ENCODE measurements at places on chromosomes 1 and 21.

DNA sequence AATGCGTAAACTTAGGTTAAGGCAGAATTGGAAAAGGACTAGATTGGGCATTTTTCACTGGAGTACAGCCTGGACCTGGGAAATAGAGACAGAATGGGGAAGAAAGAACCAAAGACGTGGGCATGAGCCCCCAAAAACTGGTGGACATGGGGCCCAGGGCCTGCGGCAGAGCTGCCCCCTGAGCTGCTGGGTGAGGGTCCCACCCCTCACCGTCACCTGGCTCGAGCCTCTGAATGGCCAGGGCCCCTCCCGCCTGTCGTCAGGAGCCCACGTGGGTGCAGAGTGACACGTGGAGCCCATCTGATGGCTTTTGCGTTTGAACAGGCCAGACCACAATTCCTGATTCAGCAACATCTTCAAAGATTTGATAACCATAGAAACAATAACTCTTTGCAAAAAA is 360.9 kb upstream of the VAMP3 start:
- no peak for DNase-seq

- DNase-seq: no peak
Measured at GRCh38 chr1:158185770-158186169, 5.1 kb downstream of the CD1D start.

GRCh38 chr1:167533851-167534300 is 15.5 kb upstream of the CD247 start:
- DNase-seq: no peak

GRCh38 chr21:38377165-38378088 is 120.6 kb downstream of the KCNJ15 start:
- no peak for DNase-seq

- no peak for DNase-seq
Measured at GRCh38 chr1:169098380-169098779, 8.1 kb upstream of the ATP1B1 start.

GRCh38 chr1:67058761-67059160 is 4.8 kb upstream of the SLC35D1 start:
- no peak for DNase-seq

DNA sequence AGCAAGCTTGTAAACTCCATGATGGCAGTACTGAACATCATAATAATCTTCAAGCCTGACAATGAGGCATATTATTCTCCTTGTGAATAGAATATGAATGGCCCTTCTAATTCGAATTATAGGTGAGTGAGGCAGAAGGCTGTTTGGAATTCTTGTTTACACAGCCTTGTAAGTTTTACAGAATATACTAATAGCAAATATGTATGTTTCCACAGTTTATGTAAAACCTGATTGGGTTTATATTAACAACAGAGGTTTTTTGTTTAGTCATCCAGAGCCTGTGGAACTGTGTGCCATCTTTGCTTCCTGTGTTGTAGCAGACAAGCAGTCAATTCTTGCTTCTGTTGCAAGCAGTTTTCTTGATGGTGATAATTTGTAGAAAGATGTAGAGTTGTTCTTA is 8.0 kb downstream of the OSBPL9 start:
- no peak for DNase-seq

- DNase-seq: no peak
Measured at GRCh38 chr1:63189677-63190076, 132.7 kb upstream of the FOXD3 start.

GRCh38 chr1:67939186-67939743 is 106.0 kb upstream of the GNG12 start:
- DNase-seq: no peak

- DNase-seq: no peak
Measured at GRCh38 chr21:45236481-45236880, 51.2 kb downstream of the POFUT2 start.

DNA sequence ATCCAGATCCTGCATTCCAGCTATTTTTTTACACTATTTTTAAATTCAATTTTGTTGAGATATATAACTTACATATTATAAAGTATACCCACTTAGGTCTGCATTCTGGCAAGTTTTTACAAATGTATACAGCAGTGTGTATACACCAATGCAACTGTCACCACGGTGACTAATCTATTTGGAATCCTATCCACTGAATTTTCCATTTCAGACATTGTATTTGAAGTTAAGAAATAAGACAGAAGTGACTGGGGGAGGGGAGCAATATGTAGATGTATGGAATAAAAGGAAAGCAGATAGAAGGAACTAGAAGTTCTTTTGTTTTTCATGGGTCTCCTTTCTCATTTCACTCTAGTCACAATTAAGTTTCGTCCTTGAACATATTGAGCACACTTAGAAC is 431.5 kb upstream of the CHRM3 start:
- no peak for DNase-seq

- no peak for DNase-seq
Measured at GRCh38 chr1:18951416-18951815, 5.1 kb downstream of the IFFO2 start.

- DNase-seq: no peak
Measured at GRCh38 chr1:164261691-164262240, 297.2 kb upstream of the PBX1 start.

- DNase-seq: no peak
Measured at GRCh38 chr1:226123591-226124471, 61.3 kb downstream of the H3-3A start.

DNA sequence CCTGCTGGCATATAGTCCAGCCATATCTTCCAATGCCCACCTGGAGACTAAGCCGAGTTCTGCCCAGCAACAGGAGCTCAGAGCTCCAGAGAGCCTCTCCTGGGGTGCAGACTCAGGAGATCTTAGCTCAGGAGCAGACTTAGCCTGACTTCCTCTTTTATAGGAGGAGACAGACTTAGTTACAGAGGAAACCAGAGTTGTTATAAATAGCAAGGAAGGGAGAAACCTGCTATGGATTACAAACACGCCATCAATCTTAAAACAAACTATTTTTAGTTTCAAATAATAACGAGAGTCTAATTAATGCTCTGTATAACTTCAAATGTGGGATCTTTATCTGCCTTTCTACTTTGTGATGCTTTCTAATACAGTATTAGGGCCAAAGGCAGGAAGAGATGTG is 3.3 kb upstream of the KIF21B start:
- DNase-seq: no peak

- DNase-seq: no peak
Measured at GRCh38 chr1:56098946-56099345, 480.4 kb downstream of the PLPP3 start.

- no peak for DNase-seq
Measured at GRCh38 chr1:75616436-75617433, 5.8 kb upstream of the SLC44A5 start.

GRCh38 chr1:112706505-112707220 is at the start of gene RHOC:
Gene RHOC (minus strand): TSS chr1:112707127. CDS start chr1:112703799, 3,328 bp downstream.
- no peak for DNase-seq

GRCh38 chr21:26836528-26836927 is 8.7 kb downstream of the ADAMTS1 start:
- no peak for DNase-seq

DNA sequence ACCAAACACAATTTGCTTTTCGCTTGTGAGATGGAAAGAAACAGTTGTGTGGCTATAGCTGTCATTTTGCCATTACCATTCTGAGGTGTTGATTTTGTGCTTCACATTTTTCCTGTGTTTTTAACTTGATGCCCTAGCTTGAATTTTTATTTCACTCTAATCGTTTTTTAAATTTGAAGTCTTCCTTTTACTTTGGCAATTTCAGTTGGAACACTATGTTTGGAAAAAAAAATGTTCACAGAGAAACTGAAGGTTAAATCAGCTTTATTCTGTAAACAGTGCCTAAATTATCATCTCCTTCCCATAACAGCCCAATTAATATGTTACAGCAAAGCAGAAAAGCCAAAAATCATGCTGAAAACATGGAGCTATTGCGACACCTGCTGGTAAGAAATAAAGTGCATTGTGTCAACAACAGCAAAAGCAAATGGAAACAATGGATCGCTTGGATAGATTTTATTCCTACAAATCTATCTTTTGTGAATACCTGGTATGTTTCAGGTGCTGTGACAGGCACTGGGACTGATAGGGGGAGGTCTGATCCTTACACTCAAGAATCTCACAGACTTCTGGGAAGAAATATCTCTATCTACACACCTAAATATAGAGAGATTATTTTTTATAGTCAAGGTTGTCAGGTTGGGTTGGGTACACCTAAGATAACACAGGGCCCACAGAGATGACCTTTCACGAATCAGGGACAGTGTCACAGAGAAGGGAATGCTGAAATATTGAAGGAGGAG is 16.2 kb upstream of the ERICH3 start:
- no peak for DNase-seq

GRCh38 chr1:192485692-192486436 is 89.7 kb upstream of the RGS1 start:
- DNase-seq: no peak

DNA sequence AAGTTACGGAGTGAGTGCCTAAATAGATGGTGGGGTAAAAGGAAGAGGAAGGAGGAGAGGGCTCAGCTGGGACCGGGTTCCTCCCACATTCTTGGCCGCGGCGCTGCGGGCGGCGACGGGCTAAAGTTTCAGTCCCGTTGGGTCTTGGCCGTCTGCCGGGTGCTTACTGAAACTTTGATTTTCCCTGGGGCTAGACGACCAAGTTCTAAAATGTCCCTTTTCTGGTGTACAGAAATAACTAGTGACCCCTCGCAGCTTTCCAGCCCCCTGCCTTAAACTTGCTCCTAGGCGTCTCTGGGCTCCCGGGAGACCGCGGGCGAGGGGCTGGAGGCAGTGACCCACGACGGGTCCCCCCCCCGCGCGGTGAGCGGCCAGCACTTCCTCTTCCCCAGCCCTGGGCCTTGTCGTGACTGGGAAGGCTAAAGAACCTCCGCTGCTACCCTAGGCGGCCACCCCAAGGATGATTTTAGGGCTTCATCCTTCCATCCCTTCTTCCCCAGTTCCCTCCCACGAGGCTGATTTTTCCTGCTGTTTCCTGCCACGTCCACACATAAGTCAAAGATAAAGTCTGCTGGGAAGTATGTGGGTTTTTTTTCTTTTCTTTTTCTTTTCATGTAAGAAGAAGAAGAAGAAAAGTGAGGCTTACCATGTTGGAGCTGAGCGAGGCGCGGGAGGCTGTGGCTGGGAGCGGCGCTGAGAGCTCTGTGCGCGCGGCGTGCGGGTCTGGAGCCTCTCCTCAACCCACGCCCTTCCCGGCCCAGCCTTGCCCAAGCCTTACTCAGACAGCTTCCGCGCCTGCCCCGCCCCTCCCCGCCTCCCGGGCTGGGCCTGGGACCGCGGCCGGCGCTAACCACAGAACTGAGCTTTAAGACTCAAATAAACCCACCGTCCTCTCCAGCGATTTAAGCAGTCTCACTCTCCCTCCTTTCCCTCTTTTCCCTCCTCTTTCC is at the start of gene S100A11:
Gene S100A11, minus strand, starts transcription at position 738 of the 950 bp plus-strand sequence. Its CDS starts 89 bp downstream, at position 649.
- DNase-seq: peak; percentile 44

DNA sequence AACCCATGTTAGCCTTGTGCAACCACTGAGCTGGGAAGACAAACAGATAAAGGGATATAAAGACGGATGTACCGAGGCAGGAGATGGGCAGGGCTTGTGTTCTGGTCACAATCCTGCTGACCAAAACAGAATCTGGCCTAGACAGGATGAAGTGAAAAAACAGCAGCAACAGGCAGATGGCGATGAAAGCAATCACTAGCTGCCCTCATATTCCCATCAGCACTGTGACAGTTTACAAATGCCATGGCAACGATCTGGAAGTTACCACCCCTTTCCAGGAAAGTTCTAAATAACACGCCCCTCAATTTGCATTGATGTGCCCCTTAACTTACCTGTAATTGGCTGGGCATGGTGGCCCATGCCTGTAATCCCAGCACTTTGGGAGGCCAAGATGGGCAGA is 40.6 kb upstream of the CD46 start:
- DNase-seq: no peak

DNA sequence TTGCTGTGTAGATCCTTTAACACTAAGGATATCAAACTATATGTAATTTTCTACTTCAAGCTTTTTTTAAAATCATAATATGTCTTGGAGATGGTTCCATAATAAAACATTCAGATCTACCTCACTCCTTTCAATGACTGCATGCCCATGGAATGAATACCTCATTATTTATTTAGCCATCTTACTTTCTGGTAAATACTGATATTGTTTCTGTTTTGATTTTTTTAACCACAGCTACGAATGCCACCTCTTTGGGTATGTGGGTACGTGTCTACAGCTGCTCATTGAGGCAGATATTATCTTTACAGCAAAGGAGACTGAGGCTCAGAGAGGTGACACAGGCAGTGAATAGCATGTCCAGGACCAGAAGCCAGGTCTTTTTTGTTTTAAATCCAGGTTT is 215.7 kb downstream of the ST6GALNAC3 start:
- DNase-seq: no peak

DNA sequence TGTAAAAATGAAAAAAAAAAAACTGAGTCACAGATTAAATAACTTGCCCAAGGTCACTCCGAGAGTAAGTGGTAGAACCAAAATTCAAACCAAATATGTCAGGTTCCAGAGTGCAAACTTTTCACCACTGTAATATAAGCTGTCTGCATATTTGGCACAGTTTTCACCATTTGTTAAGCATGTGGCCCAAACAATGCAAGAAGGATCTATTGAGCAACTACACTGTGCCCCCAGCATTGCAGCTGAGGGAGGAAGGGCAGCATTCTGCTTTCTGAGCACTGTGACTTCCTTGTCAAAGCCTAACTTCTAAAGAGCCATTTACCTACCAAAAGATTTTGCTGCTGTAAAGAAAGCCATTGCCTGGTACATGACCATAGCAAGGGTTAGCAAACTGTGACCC is 133.4 kb downstream of the SYT2 start:
- no peak for DNase-seq

- DNase-seq: no peak
Measured at GRCh38 chr1:4658643-4659628, 4.5 kb downstream of the AJAP1 start.

DNA sequence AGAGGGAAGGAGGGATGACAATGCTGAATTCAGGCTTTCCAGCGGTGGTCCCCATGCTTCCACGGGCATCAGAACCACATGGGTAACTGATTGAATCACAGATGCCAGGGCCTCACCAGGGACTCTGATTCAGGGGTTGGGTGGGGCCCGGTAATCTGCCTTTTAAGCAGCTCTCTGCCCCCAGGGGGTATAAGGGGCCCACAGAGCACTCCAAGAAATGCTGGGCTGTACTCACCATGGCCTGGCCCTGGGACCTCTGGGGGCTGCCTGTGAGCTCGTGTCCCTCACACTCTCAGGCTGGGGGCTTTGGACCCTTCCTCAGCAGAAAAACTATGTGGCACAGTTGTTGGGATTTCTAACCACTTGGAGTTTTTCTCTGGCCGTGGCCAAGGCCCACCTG is 70.6 kb downstream of the ARHGEF10L start:
- DNase-seq: no peak

GRCh38 chr1:14180738-14181137 is 417.7 kb upstream of the KAZN start:
- no peak for DNase-seq
